ENCODE measurements at places on chromosomes 1 and 21.

DNA sequence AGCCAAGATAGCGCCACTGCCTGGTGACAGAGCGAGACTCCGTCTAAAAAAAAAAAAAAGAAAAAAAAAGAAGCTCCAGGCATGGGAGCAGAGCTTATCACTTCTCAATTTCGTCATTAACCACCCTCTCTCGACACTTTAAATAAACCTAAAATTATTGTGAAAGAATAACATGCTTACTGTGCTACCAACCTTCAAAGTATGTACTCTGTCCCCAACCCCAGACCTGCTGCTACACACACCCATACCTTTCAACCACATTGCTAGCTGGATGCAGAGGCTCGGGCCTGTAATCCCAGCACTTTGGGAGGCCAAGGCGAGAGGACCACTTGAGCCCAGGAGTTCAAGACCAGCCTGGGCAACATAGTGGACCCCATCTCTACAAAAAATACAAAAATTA lies 38.7 kb downstream of the GNPAT start:
- H3K4me3 ChIP-seq, result no peak overlapping the region
- peaks cover 7% of the 10 kb centered on the region for H3K4me1 ChIP-seq
- peaks cover 3% of the 10 kb centered on the region for H3K27me3 ChIP-seq
- peaks cover 27% of the 10 kb centered on the region for H3K36me3 ChIP-seq
- H3K27ac ChIP-seq, result no peak overlapping the region

GRCh38 chr1:40241362-40241761 lies 6.4 kb upstream of the TMCO2 start:
- peaks cover 62% of the 10 kb centered on the region for H3K4me1 ChIP-seq
- no peak for DNase-seq

- no peak overlapping the region for H3K27ac ChIP-seq
- H3K27me3 ChIP-seq, result peaks cover 4% of the 10 kb centered on the region
- H3K4me1 ChIP-seq, result no peaks in the 10 kb centered on the region
Observed at GRCh38 chr1:226951286-226952117, 11.4 kb downstream of the COQ8A start.

DNA sequence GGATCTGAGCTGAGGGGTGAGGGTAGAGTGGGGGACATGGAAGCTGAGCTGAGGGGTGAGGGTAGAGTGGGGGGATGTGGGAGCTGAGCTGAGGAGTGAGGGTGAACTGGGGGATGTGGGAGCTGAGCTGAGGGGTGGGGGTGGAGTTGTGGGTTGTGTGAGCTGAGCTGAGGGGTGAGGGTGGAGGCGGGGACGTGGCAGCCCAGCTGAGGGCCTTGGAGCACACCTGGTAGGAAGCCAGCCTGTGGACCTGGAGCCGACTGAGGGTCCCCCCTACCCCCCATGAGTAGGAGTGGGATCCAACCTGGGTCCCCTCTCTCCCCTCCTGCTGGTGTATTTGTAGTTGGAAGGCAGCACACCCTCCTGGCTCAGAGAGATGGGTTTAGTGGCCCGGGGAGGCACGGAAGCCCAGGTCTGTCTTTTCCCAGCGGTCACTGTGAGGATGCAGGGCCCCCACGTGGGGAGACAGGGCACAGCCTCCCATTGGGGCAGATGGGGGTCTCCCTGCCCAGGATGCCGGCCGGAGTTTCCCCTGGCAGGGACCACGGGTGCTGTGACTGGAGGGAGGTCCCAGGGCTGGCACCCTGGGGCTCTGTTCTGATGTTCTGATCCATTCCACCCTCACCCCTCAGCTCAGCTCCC lies 13.2 kb upstream of the NPHP4 start:
- no peak for DNase-seq
- H3K27me3 ChIP-seq, result no peaks in the 10 kb centered on the region
- H3K4me1 ChIP-seq, result peaks cover 12% of the 10 kb centered on the region

- no peak for DNase-seq
- no peak overlapping the region for H3K27ac ChIP-seq
- no peaks in the 10 kb centered on the region for H3K27me3 ChIP-seq
- no peak overlapping the region for H3K4me3 ChIP-seq
- no peaks in the 10 kb centered on the region for H3K36me3 ChIP-seq
- no peaks in the 10 kb centered on the region for H3K4me1 ChIP-seq
Observed at GRCh38 chr1:48939828-48940227, 163.1 kb upstream of the BEND5 start.

DNA sequence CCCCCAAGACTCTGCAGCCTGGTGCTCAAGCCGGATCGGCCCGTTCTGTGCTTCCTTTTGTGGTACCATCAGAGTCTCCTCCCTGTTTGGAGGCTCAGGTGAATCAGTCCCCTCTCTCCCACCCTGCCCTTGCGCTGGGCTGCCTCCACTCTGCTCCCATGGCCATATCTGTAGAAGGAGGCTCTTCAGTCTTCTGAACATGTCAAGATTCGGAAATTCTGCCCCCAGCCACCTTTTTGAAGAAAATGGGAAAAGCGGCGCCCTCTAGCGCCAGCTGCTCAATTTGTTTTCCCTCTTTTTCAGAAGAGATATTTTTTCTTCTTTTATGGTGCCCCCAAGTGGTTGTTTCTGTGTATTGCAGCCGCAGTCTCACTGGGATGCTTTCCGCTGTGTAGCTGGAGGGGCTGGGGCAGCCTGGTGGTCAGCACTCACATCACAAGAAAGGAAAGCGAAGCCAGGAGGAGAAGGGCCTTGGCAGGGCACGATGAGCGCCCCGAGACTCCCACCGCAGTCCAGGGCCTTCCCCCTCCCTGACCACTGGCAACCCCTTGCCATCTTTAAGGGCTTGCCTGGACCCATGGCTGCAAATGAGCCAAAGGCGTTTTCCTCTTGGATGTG lies 58.4 kb upstream of the CACNA1E start:
- H3K27me3 ChIP-seq, result peaks cover 16% of the 10 kb centered on the region
- no peak overlapping the region for H3K27ac ChIP-seq
- H3K4me3 ChIP-seq, result peak overlapping the region; percentile 25

- no peak overlapping the region for H3K27ac ChIP-seq
- H3K4me3 ChIP-seq, result no peak overlapping the region
- no peaks in the 10 kb centered on the region for H3K27me3 ChIP-seq
- H3K4me1 ChIP-seq, result no peaks in the 10 kb centered on the region
Observed at GRCh38 chr1:190752131-190752530, 274.5 kb upstream of the BRINP3 start.

- H3K27ac ChIP-seq, result peak overlapping the region; percentile 77
- H3K36me3 ChIP-seq, result peaks cover 37% of the 10 kb centered on the region
- peaks cover 4% of the 10 kb centered on the region for H3K27me3 ChIP-seq
- peak overlapping the region; percentile 93 for H3K4me3 ChIP-seq
- H3K4me1 ChIP-seq, result peaks cover 36% of the 10 kb centered on the region
- DNase-seq, result no peak
Observed at GRCh38 chr1:6197746-6198427, 1.5 kb downstream of the RPL22 start.

DNA sequence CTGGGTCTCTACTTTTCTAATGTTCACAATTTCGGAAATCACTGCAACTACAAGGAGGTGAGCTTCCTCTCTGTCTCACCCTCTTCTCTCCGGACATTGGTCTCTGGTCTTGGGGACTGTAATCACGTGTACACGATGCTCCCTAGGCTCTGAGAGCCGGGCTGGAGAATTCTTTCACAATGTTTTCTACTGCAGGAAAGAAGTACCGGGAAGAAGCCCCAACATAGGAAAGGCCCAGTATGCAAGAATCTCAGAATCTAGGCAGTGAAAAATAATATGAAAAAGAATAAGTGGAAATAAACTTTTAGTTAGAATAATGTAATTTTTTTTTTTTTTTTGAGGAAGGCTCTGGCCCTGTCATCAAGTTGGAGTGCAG lies 13.5 kb upstream of the HJV start:
- no peaks in the 10 kb centered on the region for H3K36me3 ChIP-seq
- DNase-seq, result no peak

- H3K4me1 ChIP-seq, result no peaks in the 10 kb centered on the region
- peaks cover 4% of the 10 kb centered on the region for H3K27me3 ChIP-seq
- H3K36me3 ChIP-seq, result no peaks in the 10 kb centered on the region
- no peak overlapping the region for H3K4me3 ChIP-seq
- DNase-seq, result no peak
Observed at GRCh38 chr1:211092955-211093354, 41.0 kb downstream of the KCNH1 start.

- no peak overlapping the region for H3K4me3 ChIP-seq
- H3K27ac ChIP-seq, result no peak overlapping the region
- H3K27me3 ChIP-seq, result peaks cover 4% of the 10 kb centered on the region
- no peaks in the 10 kb centered on the region for H3K4me1 ChIP-seq
Observed at GRCh38 chr1:186272486-186272885, 102.6 kb downstream of the TPR start.

DNA sequence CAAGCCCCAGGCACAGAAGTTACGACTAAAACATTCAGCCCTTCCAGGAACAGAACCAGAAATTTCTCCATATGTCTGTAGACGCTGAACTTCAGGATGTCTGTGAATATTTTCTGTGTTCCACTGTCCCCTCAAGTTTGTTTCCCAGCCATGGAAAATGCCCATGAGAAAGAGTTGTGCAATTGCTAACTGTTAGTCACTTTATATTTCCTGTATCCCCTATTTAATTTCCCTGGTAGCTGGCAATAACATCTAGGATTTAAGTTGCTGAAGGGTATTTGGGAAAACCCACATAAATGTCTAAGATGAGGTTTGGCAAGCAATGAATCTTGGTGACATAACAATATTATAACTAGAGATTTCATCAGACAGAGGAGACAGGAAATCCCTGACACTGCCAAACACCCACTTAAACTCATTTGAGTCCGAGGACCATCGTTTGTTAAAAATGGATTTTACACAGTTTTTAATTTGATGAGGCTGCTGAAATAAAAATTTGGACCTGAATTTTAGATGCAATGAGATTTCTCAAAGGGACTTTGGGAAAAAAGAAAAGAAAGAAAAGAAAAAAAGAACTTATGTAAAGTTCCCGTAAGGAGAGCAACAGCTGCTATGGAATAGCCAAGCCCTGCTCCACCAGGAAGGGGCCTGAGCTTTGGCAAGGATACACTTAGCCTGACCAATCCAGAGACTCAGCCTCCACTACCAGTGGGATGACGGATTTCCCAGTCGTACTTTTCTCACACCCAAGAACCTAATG lies 21.8 kb upstream of the ERRFI1 start:
- H3K27me3 ChIP-seq, result peaks cover 2% of the 10 kb centered on the region
- H3K4me3 ChIP-seq, result peak overlapping the region; percentile 46
- no peaks in the 10 kb centered on the region for H3K36me3 ChIP-seq
- DNase-seq, result peak; percentile 74
- peaks cover 33% of the 10 kb centered on the region for H3K4me1 ChIP-seq
- peak overlapping the region; percentile 69 for H3K27ac ChIP-seq
